ENCODE measurements at places on chromosomes 5 and 9. TPM values are rescaled to one million over a fixed set of nuclear protein-coding genes. Genes with fewer than 3 reads are reported as not detected.
A peak's percentile ranks its signal among the peaks of the same experiment; 100 is the strongest.

GRCh38 chr5:22053195-22053594, 799.9 kb downstream of the CDH12 start:
- no peak for DNase-seq

GRCh38 chr5:87432460-87432859, 19.7 kb upstream of the CCNH start:
- no peak for DNase-seq

DNA sequence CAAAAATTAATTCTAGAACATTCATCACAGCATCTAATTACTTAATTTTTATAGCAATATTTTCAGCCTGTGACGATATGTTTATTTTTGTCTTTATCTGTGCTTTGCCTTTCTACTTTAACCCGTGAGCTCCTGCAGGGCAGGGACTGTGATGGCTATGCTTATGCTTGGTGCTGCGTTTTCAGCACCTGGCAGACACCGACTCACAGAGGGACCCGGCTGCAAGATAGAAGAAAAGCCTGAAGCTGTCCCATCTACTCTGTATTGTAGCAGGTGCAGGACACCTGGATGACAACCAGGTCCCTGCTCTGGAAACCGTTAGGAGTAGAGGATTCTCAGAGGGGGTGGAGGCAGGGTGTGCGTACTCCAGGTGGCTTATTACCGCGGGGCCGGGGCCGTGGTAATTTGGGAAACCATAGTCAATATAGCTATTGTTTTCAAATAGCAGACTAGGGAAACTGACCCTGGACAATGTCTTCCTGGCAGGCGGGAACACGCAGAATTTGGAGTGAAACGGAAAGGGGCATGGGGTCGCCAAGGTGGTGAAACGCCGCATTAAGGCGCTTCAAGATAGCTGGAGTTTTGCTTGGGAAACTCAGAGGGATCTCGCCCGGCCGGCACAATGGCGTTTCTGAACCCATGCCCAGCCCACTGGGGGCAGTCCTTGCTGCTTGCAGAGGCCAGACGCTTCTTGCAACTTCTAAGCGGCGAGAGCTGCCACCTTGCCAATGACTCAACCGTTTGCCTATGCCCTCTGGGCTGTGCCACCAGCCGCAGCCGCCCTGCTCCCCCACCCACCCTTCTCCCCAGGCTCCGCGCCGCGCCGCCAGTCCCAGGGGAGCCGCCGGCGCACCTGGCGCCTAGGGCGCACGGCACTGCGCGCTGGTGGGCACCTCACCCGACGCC, 140.1 kb upstream of the PALM2AKAP2 start:
- DNase-seq, result peak; percentile 28

The MAP3K1 gene
- 22.8 TPM for total RNA-seq

DNA sequence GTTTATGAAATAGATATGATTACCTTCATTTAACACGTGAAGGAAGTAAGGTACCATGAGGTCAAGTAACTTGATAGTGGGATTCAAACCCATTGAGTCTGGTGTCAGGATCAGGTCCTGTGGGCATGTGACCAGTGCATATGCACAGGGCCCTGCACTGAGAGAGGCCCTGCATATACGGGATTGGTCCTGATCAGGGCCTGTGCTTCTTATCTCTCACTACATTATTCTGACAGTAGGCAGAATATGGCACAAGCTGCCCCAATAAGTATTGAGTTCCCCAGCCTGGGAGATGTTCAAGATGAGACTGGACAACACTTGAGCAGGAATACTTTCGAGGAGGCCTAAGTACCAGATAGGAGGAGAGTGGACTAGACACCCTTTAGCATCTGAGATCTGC, 44.0 kb downstream of the GALNT10 start:
- no peak for DNase-seq

GRCh38 chr5:67211926-67212325, 15.3 kb upstream of the CD180 start:
- no peak for DNase-seq

The C1QTNF3 gene
- 12.6 TPM for total RNA-seq

Measured in frontal cortex (tissue), 4 donors.